ENCODE measurements at places on chromosomes 5 and 9. TPM values are rescaled to one million over a fixed set of nuclear protein-coding genes. Genes with fewer than 3 reads are reported as not detected.

The SLC25A48 gene
- 3.7 TPM for total RNA-seq

The NR2F1-AS1 gene
- 2.2 TPM for total RNA-seq

The PRSS3 gene
- 310 TPM for total RNA-seq

- no peak for DNase-seq
Observed at GRCh38 chr5:123371575-123372179, 51.5 kb downstream of the CEP120 start.

GRCh38 chr9:16870596-16871335 lies at the start of gene BNC2:
TSS of gene BNC2 (minus strand) at chr9:16870670. CDS start at chr9:16870648, 22 bp downstream.
- peak; percentile 38 for DNase-seq

DNA sequence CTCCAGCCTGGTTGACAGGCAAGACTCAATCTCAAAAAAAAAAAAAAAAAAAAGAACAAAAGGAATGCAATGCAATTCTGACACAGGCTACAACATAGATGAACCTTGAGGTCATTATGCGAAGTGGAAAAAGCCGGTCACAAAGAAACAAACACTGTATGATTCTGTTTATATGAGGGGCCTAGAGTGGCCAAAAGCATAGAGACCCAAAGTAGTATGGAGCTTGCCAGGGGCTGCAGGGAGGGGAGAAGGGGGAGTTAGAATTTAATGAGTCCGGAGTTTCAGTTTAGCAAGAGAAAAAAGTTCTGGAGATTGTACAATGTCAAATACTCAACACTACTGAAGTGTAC lies 33.2 kb upstream of the ASS1 start:
- DNase-seq = no peak

DNA sequence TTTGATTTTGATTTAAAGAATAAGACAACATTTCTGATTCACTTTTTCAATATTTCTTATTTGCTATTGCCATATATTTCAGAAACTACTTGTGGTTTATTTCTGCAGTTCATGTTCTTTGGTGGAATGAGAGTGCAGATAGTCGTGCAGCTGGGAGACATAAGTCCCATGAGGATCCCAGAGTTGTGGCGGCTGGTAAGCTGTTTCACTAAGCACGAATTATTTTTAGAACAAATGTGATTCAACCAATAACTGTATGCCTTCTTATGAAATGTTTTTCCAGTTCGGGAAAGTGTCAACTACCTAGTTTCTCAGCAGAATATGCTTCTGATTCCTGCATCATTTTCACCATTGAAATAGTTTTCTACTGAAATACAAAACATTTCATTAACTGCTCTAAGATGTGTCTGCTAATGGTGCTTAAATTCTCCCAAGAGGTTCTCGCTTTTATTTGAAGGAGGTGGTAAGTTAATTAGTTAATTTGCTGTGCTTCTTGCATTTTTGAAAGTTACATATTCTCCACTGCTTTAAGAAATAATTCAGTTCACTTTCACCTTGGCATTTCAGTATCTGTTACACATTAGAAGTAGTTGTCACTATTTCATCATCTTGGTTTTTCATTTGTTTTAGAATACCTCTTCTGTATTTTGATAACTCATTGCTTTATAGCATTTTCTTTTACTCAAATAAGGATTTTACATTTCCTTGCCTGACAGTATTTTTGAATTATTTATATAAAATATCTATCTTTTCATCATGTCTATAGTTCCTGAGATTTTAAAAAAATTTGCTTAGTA lies 9.0 kb downstream of the NIPSNAP3B start:
- no peak for DNase-seq

Measured in left colon (tissue), 2 donors.